Stimulated activated CD8-positive, alpha-beta memory T cell treated with anti-CD3 and anti-CD28 coated beads, Interleukin-12 subunit alpha, Interleukin-12 subunit beta, amount 100 ng/mL, for 4 hours (primary cell): ENCODE measurements at places on chromosomes 6 and 20.

GRCh38 chr6:160667639-160668481, 3.8 kb upstream of the LPA start:
- no peak for DNase-seq

DNA sequence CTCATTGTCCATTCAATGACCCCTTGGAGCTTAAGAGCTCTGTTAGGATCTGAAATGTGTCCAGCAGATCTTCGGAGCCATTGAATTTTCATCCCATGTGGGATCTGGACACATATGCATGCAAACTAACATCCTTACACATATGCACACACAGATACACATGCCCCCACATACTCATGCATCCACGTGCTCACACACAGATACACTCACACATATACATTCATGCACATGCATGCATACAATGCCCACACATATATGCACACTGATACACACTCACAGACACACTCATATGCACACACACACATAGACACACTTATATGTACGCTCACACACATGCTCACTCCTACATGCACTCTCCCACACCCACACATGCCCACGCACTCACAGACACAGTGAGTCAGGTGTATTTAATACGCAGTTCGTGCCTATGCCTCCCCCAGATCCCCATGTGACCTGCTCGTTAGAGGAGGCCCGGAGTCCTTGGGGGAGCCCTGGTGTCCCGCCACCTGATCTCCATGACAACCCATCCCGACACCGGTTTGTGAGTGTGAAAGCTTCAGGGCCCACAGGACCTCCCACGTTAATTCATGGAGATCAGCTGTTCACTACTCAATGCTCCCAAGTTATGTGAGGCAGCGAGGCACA, 121.9 kb upstream of the SULF2 start:
- no peak for DNase-seq

DNA sequence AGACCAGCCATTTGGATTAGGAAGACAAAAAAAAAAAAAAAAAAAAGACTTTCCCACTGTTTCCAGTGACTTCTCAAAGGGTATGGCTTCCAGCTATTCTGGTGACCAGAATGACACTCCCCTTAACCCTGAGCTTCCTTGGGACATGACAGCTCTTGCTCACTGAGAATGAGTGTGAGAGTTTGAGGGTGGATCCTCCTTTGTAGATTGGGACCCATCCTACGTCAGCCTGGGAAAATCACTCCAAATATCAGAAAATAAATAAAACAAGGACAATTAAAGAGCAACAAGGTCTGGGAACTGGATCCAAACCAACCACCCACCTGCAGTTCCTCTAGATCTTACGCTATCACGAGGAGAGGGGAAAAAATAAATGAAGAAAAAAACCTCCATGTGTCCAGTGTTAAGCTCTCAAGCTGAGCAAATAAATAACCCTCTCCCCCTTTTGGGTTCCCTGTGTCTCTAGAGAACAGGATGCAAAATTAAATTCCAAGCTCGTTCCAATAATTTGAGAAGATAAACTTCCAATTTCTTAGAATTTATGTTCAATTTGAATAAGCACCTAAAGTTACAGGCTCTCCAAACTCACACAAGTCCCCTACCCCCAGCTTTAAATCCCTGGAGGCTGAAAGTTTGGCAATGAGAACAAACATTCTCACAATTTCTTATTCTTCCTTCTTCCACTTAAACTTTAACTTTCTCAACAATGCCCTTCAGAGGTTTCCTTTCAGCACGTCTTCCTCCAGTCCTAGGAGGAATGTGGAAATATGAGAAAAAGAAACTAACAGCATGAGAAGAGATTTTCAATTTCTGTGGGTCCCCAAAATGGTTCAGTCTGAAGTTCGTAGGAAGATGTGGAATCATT, 170.2 kb downstream of the MTFR2 start:
- DNase-seq, result no peak

DNA sequence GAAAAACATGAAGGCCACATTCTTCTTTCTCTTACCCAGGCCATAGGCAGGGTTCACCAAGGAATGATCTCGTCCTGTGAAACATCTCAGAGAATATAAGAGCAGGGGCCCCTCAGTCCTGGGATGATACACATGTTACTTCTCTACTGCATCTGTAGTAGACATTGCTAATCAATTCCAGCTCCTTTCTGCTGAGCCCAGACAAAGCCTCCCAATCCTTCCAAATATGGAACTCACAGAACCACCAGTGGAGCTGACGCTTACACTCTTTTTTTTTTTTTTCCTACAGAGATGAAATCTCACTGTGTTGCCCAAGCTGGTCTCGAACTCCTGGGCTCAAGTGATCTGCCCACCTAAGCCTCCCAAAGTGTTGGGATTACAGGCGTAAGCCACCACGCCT, 9.1 kb downstream of the SNTA1 start:
- no peak for DNase-seq

DNA sequence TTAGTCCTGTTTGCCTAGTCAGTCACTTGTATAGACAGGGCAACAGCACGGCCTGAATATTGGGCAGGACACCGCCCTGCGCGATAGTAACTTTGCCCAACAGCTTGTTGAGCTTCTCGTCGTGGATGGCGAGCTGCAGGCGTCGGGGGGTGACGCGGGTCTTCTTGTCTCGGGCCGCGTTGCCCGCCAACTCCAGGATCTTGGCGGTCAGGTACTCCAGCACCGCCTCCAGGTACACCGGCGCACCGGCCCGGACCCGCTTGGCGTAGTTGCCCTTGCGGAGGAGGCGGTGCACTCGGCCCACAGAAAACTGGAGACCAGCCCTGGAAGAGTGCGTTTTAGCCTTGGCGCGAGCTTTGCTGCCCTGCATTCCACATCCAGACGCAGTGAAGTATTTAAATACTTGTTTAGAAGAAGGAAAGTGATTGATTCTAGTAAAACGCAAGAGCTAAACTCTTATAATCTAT, 92.8 kb upstream of the BTN3A2 start:
- no peak for DNase-seq

- no peak for DNase-seq
Observed at GRCh38 chr6:79465381-79465780, 71.8 kb downstream of the LCA5 start.

DNA sequence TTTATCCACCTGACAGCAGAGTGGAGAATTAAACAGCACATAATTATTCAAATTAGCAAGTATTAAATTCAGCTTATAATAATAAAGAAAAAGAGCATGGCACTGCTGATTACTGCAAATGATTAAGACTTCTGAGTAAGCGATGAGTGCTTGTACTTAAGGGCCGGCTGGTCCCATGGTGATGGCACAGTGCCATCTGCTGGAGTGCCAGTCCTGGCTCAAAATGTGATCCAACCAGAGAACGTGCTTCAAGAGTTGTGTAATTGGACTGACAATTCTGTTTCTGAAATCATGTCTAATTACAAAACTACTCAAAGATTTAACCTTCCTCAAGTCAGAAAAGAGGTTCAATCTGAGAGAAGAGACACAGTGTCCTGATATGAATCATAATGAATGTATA, 181.6 kb upstream of the RGS17 start:
- DNase-seq, result no peak

DNA sequence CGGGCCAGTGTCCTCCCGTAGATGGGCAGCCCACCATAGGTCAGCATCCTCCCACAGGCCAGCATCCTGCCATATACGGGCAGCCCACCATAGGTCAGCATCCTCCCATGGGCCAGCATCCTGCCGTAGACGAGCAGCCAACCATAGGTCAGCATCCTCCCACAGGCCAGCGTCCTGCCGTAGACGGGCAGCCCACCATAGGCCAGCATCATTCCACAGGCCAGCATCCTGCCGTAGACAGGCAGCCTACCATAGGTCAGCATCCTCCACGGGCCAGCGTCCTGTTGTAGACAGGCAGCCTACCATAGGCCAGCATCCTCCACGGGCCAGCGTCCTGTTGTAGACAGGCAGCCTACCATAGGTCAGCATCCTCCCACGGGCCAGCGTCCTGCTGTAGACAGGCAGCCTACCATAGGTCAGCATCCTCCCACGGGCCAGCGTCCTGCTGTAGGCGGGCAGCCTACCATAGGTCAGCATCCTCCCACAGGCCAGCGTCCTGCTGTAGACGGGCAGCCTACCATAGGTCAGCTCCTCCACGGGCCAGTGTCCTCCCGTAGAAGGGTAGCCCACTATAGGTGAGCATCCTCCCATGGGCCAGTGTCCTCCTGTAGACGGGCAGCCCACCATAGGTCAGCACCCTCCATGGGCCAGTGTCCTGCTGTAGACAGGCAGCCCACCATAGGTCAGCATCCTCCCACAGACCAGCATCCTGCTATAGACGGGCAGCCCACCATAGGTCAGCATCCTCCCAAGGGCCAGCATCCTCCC, 62.9 kb downstream of the BFSP1 start:
- no peak for DNase-seq

DNA sequence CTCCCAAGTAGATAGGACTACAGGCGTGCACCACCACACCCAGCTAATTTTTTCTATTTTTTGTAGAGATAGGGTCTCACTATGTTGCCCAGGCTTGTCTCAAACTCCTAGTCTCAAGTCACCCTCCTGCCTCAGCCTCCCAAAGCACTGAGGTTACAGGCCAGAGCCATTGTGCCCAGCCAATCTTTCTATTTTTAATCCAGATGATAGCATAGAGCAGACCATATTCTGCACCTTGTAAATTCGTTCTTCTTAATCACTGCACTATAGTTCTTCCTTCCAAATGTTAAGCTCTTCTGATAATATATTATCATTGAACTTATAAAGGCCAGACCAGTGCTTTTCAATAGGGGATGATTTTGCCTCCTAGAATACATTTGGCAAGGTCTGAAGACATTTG, 24.0 kb upstream of the CNKSR3 start:
- no peak for DNase-seq

DNA sequence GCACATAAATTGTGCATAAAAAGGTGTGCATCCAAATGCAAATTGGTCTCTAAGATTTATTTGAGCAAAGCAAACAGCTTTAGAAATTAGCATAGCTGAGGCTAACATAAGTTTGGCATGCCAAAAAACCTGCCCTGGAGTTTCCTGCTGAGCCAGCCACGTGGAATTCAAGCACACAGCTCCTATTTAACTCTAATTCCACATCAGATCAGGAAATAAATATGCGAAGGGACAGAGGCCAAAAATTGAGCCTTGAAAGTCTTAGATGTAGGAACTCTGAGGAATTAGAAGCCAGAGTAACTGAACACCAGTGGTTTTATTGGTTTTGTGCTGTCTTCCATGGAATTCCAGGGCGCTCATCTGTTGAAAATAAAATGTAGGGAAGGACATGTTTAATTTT, 19.6 kb downstream of the SOBP start:
- no peak for DNase-seq

GRCh38 chr20:59813948-59814839, 119.2 kb downstream of the SYCP2 start:
- no peak for DNase-seq

- DNase-seq, result no peak
Observed at GRCh38 chr20:63955281-63955826, 862 bp downstream of the UCKL1 start.

DNA sequence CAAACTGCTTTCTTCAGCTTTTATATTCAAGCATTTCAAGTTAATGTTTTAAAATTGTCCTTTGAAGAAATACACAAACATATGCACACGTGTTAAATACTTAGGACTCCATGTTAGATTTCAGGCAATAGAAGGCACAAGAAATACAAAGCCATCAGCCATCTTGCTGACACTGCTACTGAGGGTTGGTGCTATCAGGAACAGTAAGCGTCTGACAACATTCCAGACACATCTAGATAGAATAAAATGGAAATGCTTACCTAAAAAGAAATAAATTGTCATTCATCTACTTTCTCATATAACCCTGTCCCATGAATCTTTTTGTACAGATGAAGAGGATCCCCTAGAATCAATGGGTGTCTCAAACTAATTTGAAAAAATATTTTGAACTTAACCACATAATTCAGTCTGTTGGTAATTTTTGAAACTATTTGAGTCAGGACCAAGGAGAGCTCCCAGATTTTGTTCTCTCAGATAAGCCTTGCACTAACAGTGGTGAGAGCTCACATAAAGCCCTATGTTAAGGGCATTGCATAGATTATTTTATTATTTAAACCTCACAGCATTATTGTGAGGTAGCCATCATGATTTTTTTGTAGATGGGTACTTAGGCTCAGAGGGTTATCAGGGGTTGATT, 631.1 kb upstream of the POU3F2 start:
- no peak for DNase-seq

GRCh38 chr6:45818655-45819054, 197.0 kb downstream of the CLIC5 start:
- DNase-seq, result no peak

DNA sequence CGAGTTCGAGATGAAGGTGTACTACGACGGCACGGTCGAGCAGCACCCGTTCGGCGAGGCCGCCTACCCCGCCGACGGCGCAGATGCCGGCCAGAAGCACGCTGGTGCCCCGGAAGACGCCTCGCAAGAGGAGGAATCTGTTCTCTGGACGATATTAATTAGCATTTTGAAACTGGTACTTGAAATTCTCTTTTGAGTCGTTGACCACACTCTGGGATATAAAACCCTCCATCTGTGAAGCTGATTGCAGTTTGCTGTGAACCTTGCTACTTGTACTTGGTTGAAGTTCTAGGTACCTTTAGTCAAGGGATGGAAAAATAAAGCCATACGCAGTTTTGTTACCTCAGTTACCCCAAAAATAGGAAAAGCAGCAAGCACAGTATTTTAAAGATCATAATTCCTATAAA, 917 bp downstream of the C6orf120 start:
- no peak for DNase-seq

- no peak for DNase-seq
Observed at GRCh38 chr6:104126315-104127005, 733.3 kb downstream of the HACE1 start.

GRCh38 chr6:117168296-117169063, 96.9 kb upstream of the VGLL2 start:
- no peak for DNase-seq

DNA sequence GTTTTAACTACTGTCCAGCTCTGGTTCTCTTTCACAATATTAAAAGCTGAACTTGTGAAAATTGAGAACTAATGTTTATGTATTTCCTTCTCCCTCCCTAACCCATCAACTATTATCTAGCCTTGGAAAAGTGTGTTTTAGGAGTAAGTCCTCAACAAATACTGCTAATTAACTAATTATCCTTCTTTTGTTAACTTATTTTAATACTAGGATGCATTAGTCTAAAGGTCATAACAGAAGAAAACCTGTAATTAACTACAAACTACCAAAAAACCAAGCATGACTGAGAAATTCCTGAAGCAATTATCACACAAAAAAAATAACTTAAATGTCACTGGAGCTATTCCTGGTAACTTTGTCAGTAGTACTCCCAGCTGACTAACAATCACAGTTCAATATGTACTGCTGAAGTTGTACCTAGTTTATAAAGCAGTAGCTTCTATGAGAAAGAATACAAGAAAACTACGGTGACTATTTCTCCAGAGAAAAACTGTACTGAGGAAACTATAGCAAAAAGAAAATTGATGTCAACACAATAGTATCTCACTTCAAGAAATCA, 301.9 kb downstream of the LAMA2 start:
- DNase-seq, result no peak
